ENCODE measurements at places on chromosomes 11 and 22.

GRCh38 chr11:63910675-63911074 lies 6.3 kb downstream of the RCOR2 start:
- no peak for DNase-seq

DNA sequence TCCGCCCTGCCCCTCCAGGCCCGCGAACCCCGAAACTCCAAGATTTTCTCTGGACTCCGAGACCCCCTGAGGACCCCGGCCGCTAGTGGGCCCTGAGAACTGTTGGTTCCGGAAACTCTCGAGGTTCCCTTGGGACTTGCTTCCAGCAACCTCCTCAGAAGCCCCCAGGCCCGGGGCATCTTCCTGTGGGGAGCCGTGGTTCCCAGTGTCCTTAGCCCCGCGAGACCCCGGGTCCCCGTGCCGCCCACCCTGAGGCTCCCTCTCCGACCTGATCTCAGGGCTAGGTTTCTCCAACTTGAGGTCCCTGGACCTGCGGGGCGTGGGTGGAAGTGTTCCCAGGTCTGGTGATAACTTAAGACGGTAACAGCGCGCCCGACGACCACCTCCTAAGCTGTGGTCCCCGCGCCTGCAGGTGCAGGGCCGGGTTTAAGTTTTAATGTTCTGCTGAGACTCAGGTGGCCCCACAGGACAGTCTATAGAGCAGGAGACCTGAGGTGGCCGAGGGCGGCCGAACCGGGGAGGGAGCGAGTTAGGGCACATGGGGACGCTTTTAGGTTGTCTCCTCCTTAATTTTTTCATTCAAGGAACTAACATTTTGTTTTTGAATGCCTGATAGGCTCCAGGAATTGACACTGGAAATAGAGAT lies 720 bp downstream of the FAM118A start:
- no peak for DNase-seq

DNA sequence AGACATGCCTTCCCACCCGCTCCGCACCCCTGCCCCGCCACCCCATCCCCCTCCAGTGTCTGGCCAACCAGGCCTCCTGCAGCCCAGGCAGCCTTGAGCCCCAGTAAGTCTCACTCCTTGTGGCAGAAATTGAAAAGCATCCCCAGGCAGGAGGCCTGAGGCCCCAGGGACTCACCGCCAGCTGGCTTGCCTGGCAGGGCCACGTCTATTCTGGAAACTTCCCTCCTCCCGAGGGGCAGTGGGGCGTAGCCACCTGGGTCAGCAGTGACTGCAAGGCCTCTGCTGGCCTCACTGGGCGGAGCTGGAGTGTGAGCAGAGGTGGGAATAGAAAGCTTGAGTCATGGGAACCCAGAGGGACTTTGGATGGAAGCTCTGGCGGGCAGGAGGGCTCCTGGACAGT lies 26.3 kb downstream of the ANO1 start:
- no peak for DNase-seq

DNA sequence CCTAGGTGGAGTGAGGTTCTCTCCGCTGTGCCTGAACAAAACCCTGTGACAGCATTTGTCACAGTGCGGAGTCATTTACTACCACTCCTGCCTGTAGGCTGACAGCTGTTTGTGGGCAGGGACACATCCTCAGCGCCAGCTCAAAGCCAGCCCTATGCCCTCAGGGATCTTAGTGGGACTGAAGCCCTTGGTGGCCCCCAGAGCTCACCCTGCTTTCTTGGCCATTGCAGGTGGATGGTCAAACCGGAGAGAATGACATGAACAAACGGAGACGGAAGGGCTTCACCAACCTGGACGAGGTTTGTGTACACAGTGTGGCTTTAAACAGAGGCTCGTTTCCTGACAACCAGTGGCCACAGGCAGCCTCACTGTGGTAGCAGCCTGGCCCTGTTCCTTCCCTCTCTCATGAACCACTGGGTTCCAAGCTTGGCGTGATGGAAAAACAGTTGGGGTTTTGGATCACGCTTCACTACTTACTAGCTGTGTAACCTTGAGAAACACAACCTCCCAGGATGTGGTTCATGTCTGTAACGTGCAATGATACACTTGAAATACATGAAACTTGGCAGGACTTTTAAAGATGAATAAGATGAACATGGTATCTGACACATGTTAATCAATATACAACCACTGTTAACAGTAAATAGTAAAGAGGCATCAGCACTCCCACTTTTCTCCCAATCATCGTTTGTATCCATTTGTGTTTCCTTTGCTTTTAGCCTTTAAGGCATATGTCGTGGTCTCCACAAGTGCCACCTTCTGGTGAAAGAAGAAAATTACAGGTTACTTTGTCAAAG lies 125.8 kb downstream of the MICAL2 start:
- DNase-seq = peak; percentile 29

DNA sequence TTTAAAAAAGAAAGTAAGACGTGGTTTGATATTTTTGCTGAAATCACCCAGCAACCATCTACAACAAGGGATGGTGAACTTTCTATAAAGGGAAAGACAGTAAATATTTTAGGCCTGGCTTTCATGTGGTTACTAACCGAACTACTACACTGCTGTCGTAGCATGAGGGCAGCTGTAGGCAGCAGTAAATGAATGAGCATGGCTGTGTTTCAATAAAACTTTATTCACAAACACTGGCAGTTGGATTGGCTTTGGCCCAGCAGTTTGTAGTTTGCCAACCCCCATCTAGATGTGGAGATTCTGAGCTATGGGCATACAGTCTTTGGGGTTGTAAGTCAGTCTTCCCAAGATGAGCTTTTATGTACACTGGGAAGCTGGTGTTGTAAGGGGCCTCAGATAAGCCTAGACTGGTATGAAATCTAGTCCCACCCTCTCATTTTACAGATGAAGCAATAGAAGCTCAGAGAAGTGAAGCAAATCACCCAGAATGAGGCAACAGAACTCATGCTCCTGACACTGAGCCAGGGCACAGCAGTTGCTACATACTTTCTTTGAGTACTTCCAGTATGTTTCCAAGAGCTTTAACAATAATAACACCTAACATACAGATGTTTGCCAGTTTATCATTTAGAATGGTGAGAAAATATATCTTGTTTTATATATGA lies 204.4 kb downstream of the ADAMTS15 start:
- DNase-seq = no peak

- DNase-seq = no peak
Measured at GRCh38 chr22:41834005-41834944, 1.4 kb downstream of the SREBF2 start.
